ENCODE measurements at places on chromosomes 7 and 10.

DNA sequence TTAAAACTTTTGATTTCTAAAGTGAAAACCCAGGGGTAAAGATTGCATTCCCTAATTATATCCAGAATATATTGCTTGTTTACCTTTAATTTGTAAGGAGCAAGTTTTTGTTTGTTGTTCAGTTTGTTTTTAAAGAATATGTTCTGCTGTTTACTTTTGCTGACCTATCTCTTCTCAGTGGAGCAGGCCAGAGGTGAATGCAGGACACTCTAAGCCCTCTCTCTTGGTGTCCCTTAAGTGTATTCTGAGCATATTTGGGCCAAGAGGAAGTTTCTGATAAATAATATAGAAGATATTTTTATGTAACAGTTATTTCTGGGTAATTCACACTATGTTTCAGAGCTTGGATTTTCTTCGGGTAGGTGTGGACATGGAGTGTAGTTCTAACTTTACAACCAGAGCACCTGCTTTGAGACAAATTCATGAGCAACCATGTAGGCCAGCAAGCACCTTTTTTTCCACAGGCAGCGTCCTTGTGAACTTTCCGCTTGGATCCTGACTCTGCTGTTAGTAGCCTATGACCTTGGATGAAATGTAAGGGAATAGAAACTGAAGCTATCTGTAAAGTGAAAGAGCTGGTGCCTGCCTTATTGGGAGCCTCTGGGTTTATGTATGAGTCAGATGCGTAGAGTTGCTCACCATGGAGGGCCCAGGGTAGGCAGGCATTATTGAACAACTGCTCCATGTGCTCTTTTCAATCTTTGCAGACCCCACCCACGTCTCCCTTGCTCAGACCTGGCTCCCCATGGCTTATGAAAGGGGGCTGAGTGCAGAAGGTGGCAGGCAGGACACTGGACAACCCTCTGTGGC lies 16.1 kb downstream of the OGDH start:
- DNase-seq = peak; percentile 64

DNA sequence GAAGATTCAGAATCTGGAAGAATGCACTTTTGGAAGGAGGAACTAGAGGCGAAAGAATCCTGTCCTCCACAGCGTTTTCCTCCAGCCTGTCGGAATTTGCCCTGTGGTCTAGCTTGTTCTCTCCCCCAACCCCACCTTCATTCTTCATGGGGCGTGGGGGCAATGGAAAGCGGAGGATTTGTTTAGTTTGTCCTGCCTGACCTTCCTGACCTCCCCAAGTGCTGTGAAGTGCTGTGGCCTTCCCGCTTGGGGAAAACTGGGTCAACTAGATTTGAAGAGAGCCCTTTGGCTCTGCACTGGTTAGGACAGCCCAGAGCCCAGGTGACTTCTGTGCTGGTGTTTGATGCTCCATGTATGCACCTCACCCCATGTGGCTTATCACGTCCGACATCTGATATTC lies 49.1 kb downstream of the GATA3 start:
- DNase-seq = no peak

DNA sequence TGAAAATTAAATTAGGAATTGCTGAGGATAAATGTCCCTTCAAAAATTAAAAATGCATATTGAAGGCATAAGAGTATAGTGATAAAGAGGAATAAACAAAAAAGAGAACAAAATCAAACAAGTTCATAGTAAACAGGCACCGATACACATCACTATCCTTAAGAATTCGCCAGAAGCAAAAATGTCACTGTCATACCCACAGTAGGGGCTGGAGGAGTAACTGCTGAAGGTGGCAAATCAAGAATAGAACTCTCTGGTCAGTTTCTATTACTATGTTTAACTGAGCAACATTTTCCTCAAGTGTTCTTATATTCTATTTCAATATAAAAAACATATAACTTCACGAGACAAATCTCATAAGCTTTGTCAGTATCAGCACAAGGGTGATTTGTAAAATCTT lies 84.0 kb downstream of the VPS41 start:
- no peak for DNase-seq

DNA sequence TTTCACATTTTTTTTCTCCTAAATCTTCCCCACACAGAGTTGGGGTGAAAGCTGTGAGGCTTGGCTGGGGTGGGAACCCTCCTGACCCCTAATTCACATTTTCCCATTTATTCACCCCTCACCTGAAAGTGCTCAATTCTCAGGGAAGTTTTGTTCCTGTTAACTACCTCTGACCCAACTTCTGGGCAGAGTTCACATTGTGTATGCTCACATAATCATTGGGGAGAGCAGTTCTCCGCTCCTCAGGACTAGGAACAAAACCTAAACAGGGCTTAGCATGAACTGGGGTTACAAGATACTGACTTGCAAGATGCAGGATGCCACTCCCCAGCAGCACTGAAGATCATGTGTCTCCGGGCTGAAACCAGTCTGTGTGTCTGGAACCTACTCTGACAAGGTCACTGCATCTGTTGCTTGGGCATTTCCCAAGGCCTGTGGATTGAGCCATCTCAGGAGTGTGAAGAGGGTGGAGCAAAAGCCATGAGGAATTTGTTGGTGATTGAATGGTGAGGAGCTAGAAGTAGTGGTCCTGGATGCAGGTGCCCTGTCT lies 258.1 kb upstream of the IGFBP3 start:
- no peak for DNase-seq

GRCh38 chr7:88267421-88267820 lies 39.3 kb downstream of the STEAP4 start:
- DNase-seq = no peak

GRCh38 chr10:78976825-78977755 lies 91.7 kb upstream of the ZMIZ1 start:
- no peak for DNase-seq

DNA sequence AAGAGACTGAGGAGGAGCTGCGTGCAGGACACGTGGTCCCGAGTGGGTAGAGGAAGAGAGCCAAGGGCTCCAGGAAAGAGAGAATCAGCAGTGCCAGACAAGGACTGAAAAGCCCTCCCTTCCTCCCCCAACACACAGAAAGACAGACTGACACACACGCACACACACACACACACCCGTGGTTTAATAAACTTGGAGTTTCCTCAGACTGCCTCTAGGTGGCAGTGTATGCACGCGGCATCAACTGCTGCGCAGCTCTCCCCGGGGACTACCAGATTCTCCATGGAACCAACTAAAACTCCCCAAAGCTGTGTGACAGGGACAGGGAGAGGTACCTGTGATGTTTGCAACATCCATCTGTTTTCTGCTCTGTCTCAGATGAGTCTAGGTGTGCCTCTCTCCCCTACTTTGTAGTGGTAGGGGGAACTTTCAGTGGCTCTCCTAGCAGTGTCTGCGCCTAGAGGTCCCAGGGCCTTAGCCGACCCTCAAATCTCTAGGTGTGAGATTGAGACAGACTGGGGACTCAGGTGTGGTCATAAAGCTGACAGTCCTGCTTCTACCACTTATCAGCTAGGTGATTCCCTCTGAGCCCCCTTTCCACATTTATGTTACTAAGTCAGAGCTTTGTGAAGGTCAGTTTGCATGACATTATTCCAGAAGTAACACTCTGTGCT lies 9.3 kb upstream of the TSPAN14 start:
- peak; percentile 79 for DNase-seq

GRCh38 chr10:124425227-124425962 lies 6.7 kb upstream of the OAT start:
- DNase-seq = no peak

- DNase-seq = no peak
Observed at GRCh38 chr7:29463504-29464158, 100.0 kb upstream of the PRR15 start.

- DNase-seq = no peak
Observed at GRCh38 chr10:78504181-78504580, 470.5 kb downstream of the RPS24 start.

- DNase-seq = peak; percentile 54
Observed at GRCh38 chr7:74183653-74184450, 9.7 kb downstream of the EIF4H start.

DNA sequence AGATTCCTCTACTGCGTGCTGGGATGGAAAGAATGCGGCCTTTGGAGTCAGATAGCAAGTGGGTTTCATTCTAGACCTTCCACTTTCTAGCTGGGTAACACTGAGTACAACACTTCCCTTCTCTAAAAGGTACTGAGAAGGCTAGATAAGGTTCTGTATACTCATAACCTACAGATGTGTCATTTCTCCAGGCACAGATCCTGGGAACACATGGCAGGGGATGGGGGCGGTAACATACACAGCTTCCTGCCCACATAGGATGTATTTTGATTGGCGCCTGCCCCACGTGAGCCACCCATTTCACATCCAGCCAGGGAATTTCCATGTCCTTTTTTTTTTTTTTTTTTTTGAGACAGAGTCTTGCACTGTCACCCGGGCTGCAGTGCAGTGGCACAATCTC lies 31.8 kb downstream of the KLRG2 start:
- peak; percentile 30 for DNase-seq

DNA sequence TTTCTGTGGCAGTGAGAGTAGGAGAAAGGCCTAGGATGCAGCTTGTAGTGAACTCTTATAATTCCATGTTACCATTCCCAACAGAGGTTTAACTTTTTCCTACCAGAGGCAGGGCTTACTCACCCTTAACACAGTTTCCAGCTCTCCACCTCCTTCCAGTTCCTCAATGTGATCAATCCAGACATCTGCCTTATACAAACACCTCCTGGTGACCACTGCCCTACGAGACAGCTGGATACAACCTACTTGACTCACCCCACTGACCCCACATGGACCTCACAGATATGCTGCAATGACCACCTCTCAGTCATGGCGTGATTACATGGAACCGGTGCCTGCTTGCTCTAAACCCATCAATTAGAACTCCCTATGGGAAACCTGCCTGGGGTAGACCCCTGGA lies 326.5 kb downstream of the TNS3 start:
- DNase-seq = peak; percentile 26

GRCh38 chr10:48634198-48634983 lies 29.5 kb upstream of the ARHGAP22 start:
- peak; percentile 41 for DNase-seq

- DNase-seq = no peak
Observed at GRCh38 chr7:87188930-87189329, 30.6 kb downstream of the TMEM243 start.

DNA sequence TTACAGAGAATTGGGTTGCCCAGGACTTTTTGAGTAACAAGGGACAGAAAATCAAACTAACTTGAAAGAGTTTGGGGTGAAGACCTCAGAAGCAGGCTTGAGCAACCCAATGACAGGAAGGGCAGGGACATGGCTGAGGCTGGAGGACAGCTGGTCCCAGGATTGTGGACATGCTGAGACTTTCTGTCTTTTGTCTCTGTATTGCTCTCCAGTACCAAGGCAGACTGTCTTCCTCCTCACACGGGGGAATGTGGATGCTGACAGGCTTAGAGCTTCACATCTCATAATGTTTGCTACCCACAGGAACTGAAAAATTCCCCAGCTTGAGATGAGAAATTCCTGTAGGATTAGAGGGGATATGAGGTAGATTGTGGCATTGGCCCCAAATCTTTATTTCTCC lies 229.6 kb downstream of the PHF14 start:
- DNase-seq = no peak

Measured in ELR (cell line).